ENCODE measurements at places on chromosomes 4 and X.

- DNase-seq = no peak
Observed at GRCh38 chr4:151484396-151485102, 75.6 kb downstream of the FHIP1A start.

DNA sequence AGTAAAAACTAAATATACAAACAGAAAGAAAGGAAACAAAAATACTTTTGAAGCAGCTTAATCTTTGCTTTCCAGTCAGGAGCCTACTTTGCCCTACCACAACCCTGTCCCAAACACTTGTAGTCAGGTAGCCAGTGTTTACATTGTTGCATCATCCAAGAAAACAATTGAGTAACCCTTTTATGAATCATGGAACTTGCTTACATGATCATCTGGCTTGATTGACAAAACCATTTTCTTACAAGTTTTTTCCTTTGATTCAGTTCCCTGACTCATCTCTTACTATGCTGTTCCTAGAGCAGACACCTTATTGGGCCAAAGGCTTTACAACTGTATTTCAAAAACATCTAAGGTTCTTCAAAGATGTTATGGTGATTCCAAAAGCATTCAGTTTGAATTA, 740.1 kb downstream of the KLHL13 start:
- no peak for DNase-seq

DNA sequence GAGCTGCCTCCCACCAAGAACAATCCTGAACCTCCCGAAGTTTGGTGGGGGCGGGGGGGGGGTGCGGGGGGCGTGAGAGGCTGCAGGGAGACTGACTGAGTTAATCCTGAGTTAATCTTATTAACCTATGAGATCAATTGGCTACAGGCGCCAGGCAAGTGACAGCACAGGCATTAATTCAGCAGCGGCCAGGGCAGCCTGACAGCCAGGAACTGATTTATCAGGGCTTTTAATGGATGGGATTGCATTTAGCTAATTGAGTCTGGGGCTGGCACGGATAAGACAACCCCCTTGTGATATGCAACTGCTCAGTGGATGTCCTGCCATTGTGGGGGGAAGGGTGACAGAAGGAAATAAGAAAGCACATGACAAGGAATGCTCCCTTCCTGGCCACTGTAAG, 16.3 kb downstream of the RTL5 start:
- DNase-seq = no peak

GRCh38 chrX:29962061-29962460, 253.3 kb upstream of the MAGEB2 start:
- DNase-seq = no peak

DNA sequence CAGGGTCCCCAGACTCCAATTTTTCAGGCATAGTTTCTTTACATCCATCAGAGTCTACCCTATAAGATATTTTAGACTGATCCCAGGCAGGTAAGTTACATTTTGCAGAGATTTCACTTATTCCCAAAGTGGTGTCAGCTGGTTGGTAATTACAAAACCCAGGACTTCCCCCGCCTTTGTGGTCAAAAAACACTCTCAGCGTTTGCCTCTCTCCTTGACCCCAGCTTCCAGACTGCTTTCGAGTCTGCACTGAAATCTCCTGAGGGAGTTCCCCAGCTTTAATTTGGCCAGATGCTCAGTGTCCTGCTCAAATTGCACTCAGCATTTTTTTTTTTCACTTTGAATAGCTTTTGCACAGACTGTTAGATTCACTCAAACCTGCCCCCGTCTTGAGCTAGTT, 11.2 kb upstream of the AMOT start:
- DNase-seq = no peak

GRCh38 chr4:9762823-9763475, 18.5 kb upstream of the DRD5 start:
- peak; percentile 34 for DNase-seq

DNA sequence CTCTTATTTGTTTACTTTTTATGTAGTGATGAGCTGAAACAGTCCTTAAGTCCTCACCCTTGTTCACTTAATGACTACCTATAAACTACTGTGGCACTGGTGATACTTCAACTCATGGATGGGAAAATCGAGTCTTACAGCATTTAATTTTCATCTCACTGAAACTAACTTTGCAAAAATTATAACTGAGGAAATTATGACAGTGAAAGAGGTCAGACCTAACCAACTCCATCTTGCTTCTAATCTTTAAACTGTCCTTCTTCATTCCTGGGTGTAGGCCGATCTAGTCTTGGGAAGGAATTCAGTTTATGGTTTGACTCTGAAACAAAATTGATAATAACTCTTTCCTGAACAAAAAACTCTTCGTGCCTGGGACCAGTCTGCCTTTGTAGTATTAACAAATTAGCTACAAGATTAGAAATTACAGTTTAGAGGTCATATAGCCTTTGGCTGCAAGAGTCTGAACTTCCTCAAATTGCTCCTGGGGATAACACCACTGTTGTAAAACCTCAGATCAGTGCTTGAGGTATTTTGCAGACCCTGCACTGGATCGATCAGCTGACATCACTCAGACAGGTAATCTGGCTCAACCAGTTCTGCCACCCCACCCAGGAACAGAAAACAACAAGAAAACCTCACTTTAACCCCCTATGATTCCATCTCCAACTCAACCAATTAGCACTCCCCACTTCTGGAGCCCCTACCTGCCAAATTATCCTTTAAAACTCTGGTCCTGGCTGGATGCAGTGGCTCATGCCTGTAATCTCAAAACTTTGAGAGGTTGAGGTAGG, 995.7 kb upstream of the PRKX start:
- DNase-seq = no peak

DNA sequence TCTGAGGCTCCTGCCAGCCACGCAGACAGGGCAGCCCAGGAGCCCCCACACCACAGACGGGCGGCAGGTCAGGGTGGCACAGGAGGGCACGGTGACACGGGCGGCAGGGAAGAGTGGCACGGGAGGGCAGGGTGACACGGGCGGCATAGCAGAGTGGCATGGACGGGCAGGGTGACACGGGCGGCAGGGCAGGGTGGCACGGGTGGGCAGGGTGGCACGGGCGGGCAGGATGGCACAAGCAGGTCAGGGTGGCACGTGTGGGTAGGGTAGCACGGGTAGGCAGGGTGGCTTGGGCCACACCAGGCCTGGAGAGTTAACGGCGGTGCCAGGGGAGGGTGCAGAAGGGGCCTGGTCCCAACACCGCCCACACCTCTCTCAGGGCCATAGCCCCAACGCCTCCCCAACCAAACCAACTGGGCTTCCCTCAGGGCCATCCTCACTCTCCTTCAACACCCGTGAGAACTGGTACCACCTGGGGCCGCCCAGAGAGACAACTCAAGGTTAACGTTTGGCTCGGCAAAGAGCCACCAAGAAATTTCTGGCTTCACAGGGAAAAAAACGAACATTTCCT, 3.4 kb downstream of the CTBP1 start:
- no peak for DNase-seq

DNA sequence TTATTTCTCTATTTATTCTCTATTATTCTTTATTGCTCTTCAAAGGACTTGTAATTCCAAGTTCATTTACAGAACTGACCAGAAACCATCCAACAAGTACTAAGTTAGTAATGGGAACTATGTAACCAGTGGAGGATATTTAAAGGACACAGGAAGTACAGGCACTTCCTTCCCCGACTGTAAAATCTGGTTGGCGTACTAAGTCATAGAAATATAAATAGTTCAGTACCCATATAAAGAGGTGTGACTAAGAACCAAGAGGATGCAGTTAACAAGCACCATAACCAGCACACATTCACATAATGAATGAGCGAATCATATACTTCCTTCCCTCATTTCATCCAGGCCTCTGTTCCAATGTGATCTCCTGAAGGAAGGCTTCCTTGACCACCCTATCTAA, 3.6 kb upstream of the EIF4E start:
- peak; percentile 28 for DNase-seq

DNA sequence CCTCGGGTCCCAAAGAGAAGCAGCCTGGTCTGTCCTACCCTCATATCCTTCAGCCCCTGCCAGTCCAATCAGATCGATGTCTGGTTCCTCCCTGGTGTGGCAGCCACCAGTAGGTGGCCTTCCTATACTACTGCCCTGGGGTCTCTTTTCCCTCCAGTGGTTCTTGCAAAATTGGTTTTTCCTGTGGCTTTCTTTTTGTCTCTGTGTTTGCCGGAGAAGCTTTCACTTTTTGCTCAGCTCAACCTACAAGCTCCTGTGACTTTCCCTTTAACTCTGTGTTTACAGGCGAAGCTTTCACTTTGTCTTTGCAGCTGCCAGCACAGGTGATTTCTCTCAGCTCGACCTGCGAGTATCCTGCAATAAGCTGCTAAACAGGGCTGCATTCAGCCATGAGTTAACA, 46.8 kb downstream of the UGT2A3 start:
- DNase-seq = no peak

- no peak for DNase-seq
Observed at GRCh38 chr4:59848457-59848856, 1351.7 kb upstream of the ADGRL3 start.

- DNase-seq = no peak
Observed at GRCh38 chr4:182337366-182337765, 94.2 kb downstream of the TENM3 start.

- DNase-seq = no peak
Observed at GRCh38 chrX:19070555-19070994, 51.7 kb downstream of the ADGRG2 start.

- DNase-seq = no peak
Observed at GRCh38 chr4:159117564-159117963, 14.7 kb downstream of the RAPGEF2 start.

DNA sequence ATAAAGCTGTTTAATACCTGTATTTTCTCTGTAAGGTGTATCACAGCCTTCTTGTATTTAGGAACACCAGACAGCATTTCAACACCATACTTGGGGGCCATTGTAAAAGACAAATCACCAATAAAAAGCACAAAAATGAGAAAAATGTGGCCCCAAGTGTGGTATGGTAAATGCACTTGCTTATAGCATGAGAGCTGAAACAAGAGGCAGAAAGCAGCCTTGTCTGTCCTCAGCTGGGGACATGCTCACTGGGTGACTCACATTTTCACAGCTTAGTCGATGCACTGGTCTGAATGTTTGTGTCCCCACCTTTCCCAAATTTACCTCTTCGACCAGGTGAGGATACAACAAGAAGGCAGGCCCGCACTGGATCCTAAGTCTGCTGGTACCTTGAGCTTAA, 639.7 kb upstream of the AGA start:
- no peak for DNase-seq

DNA sequence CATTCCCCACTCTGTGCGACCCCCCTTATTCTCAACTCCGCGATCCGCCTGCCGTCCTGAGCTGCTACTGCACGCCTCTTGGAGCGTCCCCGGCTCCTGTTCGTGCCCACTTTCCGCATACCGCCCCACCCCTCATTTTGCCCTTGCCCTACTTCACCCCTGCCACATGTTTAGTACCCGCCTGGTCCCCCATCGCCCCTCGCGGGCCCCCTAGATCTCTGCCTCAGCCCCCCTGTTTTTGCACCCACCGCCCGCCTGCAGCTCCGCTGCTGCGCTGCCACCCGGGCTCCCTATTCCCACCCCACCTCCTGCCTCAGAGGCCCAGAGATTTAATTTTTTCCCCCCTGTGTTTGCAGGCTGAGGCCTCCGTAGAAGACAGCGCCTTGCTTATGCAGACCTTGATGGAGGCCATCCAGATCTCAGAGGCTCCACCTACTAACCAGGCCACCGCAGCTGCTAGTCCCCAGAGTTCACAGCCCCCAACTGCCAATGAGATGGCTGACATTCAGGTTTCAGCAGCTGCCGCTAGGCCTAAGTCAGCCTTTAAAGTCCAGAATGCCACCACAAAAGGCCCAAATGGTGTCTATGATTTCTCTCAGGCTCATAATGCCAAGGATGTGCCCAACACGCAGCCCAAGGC, 1.4 kb downstream of the MAGED1 start:
- DNase-seq = peak; percentile 31

Data from GM06990 (cell line).